Stimulated activated CD8-positive, alpha-beta memory T cell treated with anti-CD3 and anti-CD28 coated beads, Interleukin-4, amount 100 ng/mL, for 1 hour (primary cell): ENCODE measurements at places on chromosomes 16 and 17.

DNA sequence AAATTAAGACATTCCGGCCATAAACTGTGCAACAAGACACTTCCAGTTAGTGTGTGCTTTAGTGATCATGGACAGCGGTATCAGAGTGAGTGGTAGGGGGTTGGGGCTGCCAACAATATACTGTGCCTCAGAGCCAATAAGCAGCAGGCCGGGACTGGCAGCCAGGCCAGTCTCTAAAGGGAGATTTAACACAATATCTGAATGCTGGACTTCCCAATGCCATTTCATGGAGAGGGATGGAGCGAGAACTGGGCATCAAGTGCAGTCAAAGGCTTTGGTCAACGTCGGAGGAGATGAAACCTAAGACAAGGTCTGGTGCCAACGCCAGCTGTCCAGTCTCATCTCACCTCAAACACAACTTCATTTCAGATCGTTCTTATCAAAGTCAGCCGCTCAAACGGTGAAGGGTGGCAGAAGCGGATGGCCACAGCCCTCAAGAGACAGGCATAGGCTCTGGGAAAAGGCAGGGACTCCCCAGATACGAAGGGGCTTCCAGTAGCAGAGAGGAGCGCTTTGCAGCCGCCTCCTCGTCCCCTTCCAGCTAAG is 935 bp downstream of the USP32 start:
- DNase-seq: no peak

GRCh38 chr16:75372236-75372856 is 61.0 kb downstream of the CFDP1 start:
- DNase-seq: no peak

DNA sequence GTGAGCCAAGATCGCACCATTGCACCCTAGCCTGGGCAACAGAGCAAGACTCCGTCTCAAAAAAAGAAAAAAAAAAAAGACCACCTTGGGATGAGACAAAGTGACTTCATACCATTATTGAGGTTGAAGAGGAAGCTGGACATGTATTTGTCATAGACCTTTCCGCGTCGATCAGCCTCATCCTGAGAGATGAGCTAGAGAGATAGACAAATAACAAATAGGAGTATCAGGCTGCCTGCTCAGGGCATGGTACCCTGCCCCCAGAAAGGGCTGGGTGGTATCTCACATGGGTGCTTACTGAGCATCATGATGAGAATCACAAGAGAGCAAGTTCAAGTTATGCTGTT is 22.1 kb downstream of the CNTNAP1 start:
- DNase-seq: no peak

GRCh38 chr17:9886141-9886930 is 18.7 kb downstream of the RCVRN start:
- DNase-seq: no peak

DNA sequence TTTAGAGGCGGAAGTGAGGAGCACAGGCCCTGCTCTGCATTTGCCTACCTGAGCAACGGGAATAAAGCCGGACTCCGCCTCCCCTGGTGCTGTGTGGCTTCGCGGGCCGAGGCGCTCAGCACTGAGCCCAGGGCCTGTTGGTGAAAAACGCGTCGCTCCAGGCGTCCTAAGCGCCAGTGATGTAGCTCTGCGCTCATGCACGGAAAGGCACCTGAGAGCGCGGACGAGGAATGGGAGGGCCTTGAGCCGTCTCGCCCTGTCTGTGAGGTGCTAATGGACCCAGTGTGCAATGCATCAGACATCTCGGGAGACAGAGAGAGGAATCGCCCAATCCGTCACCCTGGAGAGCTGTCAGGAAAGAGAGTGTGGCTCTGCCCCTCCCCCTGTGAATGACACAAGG is 17.2 kb upstream of the ATP2A3 start:
- no peak for DNase-seq

- DNase-seq: no peak
Measured at GRCh38 chr16:7246578-7246977, 86.1 kb upstream of the RBFOX1 start.

GRCh38 chr17:56658648-56659047 is 65.1 kb downstream of the NOG start:
- no peak for DNase-seq

GRCh38 chr17:75118307-75118706 is 8.5 kb downstream of the ARMC7 start:
- no peak for DNase-seq

DNA sequence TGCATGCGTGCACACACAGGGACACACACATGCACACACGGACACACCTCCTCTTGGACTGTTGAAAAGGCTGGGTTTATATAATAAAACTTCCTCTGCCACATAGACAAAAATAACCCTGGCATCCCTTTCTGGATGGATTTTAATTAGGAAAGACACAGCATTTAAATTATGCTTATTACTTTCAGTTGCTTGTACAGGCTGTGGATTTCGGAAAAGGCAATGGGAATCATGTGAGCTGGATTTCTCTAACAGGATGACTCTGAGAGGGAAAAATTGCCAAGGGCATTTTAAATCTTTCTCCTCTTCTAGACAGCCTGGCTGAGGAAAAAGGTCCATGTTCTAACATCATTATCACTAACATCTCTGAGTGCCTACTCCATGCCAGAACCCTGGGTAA is 75.9 kb downstream of the HLF start:
- DNase-seq: no peak

GRCh38 chr16:30069611-30070462 is 4.3 kb downstream of the ALDOA start:
- DNase-seq: no peak

- no peak for DNase-seq
Measured at GRCh38 chr16:53925526-53925925, 221.6 kb downstream of the FTO start.

DNA sequence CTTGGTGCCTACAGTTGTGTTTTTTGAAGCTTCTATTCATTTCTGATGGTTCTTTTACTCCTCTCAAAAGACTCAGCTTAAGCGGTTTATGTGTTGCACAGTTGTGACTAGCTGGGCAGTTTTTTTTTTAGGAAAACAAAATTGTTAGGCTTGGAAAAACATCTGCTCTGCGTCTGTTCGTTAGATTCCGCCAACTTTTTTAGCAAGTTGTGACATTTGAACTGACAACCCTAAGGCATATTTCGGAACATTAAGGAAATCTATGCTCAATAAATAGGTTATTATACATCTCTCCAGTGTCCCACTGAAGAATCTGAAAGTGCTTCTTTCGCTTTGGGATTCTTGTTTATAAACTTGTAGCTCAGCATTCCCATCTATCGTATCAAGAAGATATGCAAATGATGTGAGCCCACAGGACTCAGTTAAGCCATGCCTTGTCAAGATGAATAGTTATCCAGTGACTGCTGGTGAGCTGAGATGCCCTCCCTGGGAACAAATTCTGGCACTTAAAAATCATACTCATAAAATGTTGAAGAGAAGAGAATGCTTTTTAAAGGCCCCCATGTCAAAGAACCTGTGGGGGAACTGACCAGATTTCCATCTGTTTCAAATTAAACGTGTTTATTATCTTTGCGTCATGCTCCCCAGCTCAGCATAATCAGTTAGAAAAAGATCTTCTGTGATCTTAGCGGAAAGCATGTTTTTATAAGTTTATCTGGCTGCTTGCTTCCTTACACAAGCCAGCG is 109.0 kb upstream of the FAM20A start:
- DNase-seq: no peak

- no peak for DNase-seq
Measured at GRCh38 chr16:86087896-86088230, 188.9 kb downstream of the IRF8 start.

DNA sequence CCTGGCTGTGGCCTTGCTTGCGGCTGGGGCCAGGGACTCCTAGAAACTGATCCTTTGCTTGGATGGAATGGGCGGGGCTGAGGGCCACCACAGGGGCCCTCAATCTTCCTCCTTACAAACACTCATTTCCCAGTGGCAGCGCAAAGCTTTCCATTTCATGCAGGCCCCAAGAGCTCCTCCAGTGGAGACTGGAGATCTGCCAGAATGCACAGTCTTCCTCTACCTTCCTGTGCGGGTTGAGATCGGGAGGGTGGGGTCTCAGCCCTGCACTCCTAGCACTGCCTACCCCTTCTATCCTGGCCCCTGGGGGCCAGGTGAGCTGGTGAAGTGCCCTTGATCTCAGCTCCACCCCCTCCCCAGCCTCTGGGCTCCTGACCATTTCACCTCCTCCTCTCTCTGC is 1.7 kb downstream of the NRN1L start:
- no peak for DNase-seq

DNA sequence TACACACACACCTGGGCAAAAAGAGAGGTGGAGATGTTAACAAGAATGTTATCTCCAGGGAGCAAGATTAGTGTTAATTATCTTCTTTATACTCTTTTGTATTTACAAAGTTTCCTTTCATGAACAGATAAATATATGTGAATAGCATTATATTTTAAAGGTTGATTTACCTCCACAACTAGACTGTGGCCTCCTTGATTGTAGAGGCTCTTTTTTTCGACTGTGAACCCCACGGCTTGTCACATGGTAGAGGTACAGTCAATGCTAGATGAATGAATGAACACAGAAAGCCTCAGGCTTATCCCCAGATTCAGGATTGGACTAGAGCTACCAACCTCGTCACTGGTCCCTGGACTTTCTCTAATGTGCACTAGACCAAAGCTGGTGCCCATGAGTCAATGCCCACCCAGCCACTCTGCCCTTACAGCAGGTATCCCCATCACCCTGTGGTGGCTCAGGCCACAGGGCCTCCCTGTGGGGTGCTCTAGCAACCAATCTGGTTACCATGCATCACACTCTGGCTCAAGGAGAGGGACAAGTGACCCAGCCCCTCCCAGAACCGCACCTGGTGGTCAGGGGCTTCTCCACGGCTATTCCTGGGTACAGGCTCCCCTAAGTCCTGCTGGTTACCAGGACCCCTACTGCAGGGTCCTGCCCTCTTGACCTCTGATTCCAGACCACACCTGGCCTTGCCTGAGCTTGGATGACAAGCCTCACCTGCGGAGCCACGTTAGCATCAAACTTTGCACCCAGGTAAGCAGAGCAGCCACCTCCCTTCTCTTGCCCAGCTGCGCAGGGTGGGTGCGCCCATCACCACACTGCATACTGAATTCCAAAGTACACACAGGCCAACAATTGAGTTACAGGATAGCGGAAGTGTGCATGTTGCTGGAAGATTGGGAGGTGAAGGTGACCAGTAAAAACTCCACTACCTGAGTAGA is 101.0 kb downstream of the CDYL2 start:
- DNase-seq: no peak
